ENCODE measurements at places on chromosomes 5 and 9.

DNA sequence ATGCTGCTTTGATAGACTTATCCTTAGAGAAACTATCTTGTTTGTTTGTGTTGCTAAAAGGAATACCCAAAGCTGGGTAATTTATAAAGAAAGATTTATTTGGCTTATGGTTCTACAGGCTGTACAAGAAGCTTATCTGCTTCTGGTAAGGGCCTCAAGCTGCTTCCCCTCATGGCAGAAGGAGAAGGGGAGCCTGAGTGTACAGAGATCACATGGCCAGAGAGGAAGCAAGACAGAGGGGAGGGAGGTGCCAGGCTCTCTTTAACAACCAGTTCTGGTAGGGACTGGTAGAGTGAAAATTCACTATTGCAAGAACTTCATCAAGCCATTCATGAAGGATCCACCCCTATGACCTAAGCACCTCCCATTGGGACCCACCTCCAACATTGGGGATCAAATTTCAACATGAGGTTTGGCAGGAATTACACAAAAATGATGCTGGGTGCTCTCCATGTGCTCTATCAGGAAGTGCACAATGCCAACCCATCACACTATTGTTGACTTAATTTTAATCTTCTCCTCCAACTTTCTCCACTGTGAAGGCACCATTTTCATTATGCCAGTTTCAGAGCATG, 115.1 kb upstream of the SHB start:
- DNase-seq, result no peak

- DNase-seq, result no peak
Observed at GRCh38 chr5:173717959-173718358, 101.5 kb upstream of the BOD1 start.

DNA sequence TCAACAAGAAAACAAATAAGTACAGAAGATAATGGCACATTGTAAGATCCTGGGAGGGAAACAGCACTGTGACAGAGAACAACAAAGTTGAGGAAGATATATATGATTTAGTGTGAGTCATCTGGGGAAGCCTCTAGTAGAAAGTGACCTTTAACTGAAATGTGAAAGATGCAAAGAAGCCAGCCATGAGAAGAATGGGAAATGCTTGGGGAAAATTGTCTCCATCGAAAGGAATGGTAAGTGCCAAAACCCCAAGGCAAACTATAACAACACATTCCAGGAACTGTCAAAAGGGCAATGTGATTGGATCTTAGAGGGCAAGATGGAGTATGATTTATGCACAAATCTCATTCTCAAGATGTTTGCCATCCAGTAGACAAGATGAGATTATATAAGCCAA, 537.8 kb upstream of the BRINP1 start:
- no peak for DNase-seq

GRCh38 chr5:74538206-74538661, 102.3 kb downstream of the ENC1 start:
- DNase-seq, result no peak

GRCh38 chr5:23717486-23717885, 210.1 kb downstream of the PRDM9 start:
- DNase-seq, result no peak

- DNase-seq, result no peak
Observed at GRCh38 chr5:115843444-115844130, 1.9 kb downstream of the AP3S1 start.

DNA sequence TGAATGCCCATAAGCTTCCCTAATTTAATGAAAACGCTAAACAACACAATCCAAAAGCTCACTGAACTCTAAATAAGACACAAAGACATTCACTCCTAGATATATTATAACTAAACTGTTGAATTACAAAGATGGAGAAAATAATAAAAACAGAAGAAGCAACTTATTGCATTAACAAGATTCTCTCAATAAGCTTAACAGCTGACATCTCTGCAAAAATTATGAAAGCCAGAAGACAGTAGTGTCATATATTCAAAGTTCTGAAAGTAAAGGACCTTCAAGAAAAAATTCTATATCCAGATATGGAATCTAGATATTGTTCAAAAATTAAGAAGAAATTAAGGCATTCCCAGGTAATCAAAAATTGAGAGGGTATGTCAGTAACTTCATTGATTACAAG, 957.8 kb upstream of the TYRP1 start:
- no peak for DNase-seq

- no peak for DNase-seq
Observed at GRCh38 chr9:127273326-127273725, 8.8 kb downstream of the GARNL3 start.

- DNase-seq, result peak; percentile 97
Observed at GRCh38 chr5:140174465-140175366, at the start of gene CYSTM1. CYSTM1 (plus strand) TSS chr5:140175188; CDS start chr5:140194466, 19,278 bp downstream.

GRCh38 chr5:151023651-151024050, 3.3 kb downstream of the GPX3 start:
- no peak for DNase-seq

GRCh38 chr9:90423661-90424193, 218.9 kb downstream of the DIRAS2 start:
- no peak for DNase-seq

DNA sequence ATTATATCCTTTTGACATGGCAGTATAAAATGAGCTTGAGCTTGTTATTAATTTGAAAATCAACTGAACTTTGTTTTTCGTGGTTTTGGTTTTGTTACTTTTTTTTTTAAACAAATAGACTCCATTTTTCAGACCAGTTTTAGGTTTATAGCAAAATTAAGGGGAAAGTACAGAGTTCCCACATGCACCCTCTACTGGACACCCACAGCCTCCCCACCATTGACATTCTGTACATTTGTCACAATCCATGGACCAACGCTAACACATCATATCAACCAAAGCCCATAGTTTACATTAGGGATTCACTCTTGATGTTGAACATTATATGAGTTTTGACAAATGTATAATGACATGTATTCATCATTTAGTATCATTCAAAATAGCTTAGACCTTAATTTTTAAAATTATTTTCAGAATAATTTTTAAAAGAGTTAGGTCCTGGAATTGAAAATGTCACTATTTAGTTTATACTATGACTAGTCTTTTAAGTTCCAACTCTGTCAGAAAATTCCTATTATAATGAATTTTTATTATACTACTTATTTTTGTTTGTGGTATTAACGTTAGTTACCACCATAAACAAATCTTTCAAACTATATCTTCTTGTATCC, 35.3 kb upstream of the JMY start:
- DNase-seq, result no peak

DNA sequence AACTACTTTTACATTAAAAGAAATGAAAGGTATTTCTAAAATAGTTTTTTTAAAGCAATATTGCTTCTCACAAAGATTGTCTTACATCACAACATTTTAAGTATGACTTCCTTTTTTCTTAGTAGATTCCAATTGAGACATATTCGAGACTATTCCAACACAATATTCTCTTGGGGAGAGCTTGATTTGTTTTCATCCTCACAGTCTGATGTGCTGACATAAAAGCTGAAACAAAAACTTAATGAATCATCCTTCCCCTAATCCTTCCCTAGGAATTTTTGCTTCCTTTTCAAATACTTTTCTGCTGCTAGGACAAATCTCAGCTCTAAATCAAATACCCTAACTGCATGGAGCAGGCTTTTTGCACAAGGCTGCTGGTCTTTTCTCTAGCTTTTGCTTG, 245.8 kb upstream of the MAP3K1 start:
- no peak for DNase-seq

DNA sequence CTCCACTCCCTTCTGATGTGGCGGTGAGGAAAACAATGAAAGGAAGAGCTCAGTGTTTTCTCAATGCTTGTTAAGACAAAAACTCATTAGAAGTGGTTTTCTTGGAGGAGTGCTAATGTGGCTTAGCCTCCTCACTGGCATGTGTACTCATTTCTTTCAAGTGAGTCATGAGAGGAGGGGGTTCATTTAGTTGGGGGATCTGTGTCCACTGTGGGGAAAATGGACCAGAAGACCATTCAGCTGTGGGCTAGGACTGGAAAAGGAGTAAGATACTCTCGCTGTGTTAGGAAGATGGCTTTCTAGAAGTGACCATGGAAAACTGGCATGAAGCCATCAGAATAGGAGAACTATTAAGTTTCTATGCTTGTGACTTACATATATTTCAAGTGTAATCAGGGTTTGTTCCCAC, 23.5 kb downstream of the KLF9 start:
- DNase-seq, result no peak

GRCh38 chr9:13118313-13118712, 161.2 kb downstream of the MPDZ start:
- no peak for DNase-seq

DNA sequence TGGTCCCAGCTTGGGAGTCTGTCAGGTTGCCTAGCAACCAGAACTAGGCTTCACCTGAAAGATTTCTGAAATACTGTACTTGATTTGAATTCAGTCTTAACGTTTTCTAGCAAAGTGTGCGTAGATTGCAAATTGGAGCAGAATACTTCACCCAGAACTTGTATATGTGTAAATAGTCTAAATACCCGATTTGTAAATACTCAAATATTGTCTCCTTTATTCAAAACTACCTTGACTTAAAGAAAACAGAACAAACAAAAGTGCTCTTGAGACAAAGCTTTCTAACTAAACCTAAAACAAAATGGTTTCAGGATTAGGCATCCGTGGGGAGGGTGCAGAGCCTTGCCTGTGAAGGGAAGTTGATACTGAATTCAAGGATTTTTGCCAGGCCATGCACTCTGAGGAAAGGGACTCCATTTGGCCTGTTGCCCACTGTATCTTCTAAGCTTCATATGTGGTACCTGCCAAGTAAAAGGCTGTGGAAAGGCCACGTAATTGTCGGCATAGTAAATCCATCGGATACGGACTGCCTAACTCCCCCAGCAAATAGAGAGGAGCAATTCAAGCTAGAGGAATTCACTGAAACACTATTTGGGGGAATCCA, 744 bp upstream of the HMGCS1 start:
- no peak for DNase-seq

DNA sequence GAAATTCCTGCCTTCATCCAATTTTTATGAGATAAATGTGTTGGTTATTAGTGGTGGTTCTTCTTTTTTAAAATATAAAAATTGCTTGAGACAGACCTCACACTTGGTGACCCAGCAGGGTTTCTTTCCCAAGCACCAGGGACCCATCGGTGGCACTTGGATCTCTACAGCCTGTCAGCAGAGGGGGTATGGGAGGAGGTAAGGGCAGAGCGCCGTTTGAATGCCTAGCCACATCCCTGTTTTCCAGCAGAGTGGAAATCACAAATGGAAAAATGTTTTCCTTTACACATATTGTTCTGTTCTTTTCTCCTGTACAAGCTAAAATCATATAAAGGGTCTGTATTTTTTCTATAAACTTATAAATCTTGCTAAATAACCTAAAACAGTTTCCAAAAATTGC, 248.0 kb downstream of the NR3C1 start:
- no peak for DNase-seq

DNA sequence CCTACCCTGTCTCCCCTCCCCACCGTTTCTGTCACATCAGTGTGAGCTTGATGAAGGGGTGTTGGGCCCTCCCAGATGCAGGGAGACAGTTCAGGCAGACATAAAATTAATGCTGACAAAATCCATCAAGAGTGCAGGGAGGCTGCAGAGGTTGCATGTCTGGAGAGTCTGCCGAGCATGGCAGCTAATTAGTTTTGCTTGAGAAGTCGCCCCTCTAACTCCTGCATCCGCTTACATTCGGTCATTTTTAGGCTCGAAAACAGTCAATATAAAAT, 44.9 kb downstream of the GALNT12 start:
- DNase-seq, result no peak

DNA sequence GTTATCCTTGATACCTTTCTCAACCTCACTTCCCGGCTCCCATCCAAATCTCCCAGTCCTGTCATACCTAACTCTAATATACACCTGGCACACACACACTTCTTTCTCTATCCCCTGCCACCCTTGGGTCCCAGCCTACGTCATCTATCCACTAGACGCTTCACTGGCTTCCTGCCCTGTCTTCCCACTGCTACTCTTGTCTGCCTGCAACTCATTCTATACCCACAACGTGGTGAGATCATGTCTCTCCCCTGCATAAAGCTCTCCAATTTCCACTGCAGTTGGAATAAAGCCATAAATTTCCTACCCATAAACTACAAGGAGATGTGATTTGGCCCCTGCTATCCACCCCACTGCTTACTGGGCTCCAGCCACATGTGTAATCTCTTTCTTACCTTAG, 93.5 kb downstream of the JMY start:
- no peak for DNase-seq

GRCh38 chr5:114185274-114185673, 176.6 kb upstream of the KCNN2 start:
- DNase-seq, result no peak

GRCh38 chr9:2764353-2764752, 47.0 kb downstream of the KCNV2 start:
- no peak for DNase-seq

GRCh38 chr5:146130440-146131045, 25.2 kb upstream of the PLAC8L1 start:
- DNase-seq, result no peak

DNA sequence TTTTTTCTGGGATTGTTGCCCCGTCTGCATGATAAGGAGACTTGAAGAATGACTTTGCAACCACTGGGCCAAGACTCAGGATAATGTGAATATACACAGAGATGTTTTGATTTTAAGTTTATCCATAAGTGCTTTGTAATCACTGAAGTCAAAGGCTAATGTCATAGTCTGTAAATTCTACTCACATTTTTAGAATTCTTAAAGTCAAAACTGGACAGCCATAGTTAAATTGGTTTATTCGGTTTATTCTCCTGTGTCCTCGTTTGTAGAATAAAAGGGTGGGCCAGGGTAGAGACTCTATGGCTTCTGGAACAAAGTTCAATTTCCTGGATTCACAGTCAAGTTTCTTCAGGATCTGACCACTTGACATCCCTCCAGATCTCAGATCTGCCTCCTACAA, 327.7 kb upstream of the TNC start:
- DNase-seq, result no peak

DNA sequence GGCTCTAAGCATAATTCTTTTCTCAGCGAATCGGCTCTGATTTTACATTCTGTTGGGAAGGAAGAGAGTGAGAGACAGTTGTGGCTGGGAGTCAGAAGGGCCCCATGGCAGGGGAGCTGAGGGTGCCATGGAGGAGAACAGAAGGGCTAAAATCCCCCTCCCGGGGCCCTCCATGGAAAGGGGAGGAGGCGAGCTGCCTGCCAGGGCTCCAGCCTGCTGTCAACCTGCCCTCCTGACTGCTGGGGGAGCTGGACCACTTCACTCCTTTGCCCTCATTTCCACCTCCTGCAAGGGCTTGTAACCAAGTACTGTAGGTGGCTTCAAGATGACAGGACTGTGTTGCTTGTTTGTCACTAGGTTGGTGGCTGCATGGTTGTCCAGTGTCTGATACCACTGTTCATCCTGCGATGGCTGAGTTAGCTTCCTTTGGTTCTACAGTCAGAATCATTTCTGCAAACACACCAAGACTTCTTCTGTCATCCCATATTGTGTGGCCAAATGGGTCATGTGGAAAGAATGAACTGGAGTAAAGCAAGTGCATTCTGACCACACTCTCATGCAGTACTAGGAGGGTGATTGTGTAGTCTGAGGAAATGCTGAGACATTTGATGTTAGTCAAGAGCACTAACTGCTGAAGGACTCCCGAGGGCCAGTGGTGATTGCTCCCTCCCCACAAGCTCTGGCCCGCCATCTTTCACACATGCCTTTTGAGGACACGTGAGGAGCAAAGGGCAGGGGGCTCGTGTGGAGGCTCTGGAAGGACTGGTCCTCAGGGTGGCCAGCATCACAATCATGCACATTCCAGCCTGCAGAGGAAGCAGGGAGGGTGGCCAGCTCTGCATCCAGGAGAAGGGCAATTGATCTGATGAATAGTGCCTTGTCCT, 307.2 kb downstream of the GADD45G start:
- DNase-seq, result no peak

Measured in activated CD4-positive, alpha-beta T cell treated with anti-CD3 and anti-CD28 coated beads, Interleukin-2, amount 50 U/mL, for 1 hour (primary cell).